Stimulated activated CD8-positive, alpha-beta memory T cell treated with anti-CD3 and anti-CD28 coated beads, Interleukin-15, amount 100 ng/mL, for 48 hours (primary cell): ENCODE measurements at places on chromosomes 13 and 19.
A peak's percentile ranks its signal among the peaks of the same experiment; 100 is the strongest.

GRCh38 chr19:31575846-31576335 is 226.7 kb upstream of the TSHZ3 start:
- DNase-seq: no peak

DNA sequence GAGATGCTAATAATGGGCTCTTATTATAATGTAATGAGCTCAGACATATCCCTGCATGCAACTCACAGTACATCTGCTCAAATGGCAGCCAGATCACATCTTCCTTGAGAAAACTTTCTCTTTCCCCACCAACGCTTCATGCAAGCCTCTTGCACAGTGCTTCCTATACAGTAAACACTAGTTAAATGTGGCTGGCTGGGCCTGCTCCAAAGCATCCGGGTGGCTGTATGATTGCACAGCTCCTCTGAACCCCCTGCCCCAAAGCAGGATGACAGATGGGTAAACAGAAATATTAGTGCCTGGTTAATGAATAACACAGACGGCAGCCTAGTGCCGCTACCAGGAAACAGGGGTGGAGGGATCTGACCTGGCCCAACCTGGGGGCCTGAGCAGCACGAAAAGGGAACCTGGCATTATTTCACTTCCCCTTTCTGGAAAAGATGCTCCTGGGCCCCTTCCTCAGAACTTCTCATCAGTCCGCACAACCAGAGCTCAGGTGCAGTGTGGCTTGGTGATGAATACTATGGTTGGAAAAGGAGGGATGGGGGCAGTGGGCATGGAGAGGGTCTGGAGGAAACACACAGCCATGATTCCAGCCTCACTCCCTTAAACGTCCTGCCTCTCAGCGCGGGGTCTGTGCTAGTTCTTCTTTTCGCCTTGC is 10.8 kb downstream of the FFAR2 start:
- DNase-seq: no peak

DNA sequence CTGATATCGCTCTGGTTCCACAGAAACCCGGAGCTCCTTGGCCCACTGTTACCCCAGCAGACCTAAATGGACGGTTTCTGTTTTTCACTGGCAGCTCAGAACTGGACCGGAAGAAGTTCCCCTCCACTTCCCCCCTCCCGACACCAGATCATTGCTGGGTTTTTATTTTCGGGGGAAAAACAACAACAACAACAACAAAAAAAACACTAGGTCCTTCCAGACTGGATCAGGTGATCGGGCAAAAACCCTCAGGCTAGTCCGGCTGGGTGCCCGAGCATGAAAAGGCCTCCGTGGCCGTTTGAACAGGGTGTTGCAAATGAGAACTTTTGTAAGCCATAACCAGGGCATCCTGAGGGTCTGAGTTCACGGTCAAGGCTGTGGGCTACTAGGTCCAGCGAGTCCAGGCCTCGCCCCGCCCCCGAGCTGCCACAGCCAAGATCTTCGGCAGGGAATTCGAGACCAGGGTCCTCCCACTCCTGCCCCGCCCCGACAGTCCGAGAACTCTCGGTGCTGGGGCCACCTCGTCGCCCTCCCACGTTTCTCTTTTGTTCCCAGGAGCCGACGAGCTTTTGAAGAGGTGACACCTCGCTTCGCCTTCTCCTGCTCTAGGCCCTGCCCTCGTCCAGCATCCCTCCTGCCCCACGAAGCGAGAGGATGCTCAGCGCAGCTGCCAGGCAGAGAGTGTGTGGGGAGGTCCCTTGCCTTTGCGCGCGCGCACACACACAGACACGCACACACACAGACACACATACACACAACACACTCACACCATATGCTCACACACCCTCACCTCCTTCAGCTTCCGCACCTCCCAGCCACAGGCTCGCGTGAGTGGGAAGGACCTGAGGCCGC is 8.8 kb downstream of the ZIC2 start:
- no peak for DNase-seq

GRCh38 chr13:44197791-44198770 is 175.5 kb upstream of the SERP2 start:
- DNase-seq: peak; percentile 26

- no peak for DNase-seq
Observed at GRCh38 chr19:41626278-41626677, 596 bp downstream of the CEACAM4 start.

DNA sequence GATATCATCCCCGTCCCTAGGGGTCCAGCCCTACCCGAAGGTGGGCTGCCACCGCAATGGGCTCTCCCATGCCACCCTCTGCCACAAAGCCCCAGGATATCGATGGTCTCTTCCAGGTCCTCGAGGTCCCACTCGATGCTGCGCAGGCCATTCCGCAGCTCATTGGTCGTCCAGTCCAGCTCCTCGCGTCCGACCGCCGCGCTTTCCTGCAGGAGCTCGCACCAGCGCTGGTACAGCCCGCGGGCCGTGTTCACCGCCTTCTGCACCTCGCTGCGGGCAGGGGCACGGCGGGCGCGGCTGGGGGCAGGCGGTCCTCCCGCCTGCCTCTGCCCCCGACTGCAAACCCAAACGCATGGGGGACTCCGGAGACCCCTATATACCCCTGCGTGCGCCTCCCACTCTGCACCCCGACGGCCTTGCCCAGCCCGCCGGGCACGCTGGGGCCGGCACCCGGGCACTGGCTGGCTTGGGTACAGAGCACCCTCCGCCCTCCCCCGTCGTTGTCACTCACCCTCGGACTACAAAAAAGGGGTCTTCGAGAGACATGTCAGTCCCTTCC is 468 bp downstream of the STX10 start:
- no peak for DNase-seq

DNA sequence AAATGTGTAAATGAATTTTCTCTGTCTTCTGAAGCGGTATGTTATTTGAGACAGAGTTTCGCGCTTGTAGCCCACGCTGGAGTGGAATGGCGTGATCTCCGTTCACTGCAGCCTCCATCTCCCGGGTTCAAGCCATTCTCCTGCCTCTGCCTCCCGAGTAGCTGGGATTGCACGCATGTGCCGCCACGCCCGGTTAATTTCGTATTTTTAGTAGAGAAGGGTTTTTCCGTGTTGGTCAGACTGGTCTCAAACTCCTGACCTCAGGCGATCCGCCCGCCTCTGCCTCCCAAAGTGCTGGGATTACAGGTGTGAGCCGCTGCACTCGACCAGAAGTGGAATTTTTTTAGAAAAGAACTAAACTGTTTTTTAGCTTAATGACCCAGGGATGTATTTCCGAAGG is 3.4 kb upstream of the ZNF808 start:
- DNase-seq: no peak

DNA sequence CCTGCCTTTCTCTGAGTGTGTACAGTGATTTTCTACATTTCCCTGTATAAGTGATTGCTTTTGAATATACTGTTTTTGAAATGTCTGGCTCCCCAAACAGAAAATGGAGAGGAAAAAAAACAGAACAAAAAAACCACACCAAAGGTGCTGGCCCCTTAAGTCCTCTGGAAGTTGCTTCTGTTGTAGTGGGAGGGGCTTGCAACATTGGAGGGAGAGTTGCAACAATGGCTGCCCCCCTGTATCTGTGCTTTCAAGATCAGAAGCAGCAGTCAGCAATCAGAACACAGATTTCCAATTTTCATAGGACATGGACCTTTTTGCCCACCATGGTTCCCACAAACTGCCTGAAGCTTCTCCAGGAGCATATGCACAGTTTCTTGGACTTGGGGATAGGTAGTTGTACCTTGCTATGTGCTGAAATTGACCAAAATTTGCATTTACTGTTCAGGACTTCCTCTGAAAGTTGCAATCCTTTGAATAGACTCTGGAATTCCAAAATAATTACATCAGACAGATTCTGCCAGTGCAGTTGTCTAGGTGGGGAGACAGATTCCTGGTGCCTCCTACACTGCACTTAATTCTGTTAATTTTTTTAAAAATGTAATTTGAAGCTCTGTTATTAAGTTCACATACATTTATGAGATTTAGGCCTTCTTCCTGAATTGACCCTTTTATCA is 13.8 kb downstream of the BIVM start:
- DNase-seq: no peak

GRCh38 chr13:96141032-96141431 is 51.1 kb downstream of the HS6ST3 start:
- DNase-seq: no peak
